T-helper 2 cell (primary cell): ENCODE measurements at places on chromosomes 7 and 10.

DNA sequence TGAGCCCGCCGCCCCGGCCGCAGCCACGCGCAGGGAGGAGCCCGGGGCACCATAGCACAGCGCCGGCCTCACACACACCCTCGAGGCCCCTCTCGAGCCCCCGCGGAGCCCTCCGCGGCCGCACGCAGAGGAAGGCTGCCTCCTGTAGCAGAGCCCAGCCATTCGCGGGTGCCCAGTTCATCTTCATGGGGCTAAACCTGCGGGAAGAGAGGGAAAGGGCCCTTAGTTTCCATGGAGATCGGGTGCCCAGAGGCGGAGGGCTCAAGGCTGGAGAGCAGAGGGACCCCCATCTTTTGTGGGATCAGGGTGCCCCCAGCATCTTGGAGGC lies 2.9 kb upstream of the SYCE1 start:
- no peak for DNase-seq

- no peak for DNase-seq
These were observed 14.7 kb downstream of the TPST1 start for GRCh38 chr7:66219805-66220204.

DNA sequence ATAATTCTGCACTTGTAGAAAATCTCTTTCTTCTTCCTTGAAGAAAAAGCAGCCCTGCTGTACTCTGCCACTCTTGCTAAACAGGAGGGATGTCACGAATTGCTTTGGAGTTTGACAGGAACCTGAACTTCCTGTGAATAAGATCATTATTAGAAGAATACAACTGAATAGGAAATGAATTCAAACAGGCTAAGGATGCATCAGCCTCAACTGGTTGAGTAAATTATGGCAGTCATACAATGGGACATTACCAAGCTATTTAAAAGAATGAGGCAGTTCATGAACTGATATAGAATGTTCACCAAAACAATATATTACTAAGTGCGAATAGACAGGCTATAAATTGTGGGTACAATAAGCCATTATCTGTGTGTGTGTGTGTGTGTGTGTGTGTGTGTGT lies 97.1 kb upstream of the DOCK1 start:
- DNase-seq = no peak

DNA sequence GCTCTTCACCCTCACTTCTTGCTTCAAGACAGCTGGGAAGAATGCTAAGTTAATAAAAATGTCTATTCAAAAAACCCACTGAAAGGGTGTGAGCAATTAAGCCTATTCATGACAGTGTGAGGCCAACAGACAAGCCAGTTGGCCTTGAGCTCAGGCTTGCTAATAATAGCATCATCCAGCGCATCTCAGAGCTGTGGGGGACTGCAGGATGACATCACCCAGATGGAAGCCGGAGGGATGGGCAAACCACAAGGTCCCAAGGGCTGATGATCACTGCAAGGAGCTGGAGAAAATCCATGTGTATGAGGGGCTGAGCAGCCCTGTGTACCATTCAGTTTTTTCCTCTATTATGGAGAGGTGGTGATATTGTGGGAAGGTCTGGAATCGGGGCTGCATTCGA lies 770.4 kb downstream of the TNS3 start:
- DNase-seq = no peak

DNA sequence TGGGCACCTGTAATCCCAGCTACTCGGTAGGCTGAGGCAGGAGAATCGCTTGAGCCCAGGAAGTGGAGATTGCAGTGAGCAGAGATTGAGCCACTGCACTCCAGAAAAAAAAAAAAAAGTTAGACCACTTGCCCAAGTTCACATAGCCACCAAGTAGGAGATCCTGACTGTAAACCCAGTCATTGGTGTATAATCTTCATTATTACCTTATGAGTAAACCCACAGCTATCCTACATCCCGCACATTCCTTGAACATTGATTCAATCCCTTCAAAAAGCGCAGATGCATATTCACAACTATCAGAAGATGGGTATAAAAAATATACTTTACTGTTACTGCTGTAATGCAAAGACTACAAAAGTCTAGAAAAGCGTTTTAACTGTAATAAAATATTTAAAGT lies 512.9 kb downstream of the SUGCT start:
- DNase-seq = no peak

DNA sequence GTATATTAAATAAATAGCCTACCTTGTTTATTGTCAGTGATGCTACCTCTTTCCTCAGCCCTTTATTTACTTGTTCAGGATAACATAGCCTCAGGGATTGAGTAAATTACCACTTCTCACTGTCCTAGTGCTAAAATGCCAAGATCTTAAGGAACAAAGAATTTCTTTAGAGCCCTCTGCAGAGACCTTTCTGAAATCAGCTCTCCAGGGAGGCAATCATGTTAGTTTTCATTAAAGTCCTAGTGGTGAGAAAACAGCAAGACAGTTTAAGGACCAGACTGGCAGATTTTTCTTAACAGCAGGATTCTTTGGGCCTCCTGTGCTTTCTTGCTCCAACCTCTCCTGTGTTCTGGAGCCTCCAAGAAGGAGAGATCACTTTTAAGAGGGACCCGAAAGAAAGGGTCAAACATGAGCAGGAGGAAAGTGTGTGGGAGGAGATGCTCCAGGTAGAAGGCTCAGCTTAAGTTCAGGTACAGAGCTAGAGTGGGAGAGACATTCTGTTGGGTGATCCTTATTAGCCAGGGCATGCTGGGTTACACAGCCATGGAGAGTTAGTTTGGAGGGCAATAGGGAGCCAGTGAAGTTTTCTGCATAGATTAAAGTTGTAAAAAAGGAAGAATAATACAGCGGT lies 1.2 kb upstream of the PLCE1 start:
- DNase-seq = no peak

DNA sequence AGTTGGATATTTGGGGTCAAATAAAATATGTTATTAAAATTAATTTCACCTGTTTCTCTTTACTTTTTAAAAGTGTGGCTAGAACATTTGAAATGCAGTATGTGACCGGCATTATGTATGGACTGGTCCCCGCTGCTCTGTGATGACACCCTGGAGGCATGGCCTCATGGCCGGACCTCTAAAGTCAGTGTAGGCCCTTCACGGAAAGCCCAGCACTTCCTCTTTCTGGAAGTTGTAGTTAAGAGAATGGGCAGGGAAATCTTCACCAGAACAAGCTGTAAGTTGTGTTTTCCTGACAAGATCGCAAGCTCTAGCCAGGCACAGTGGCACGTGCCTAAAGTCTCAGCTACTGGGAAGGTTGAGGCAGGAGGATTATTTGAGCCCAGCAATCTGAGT lies 38.3 kb upstream of the SRGN start:
- no peak for DNase-seq

DNA sequence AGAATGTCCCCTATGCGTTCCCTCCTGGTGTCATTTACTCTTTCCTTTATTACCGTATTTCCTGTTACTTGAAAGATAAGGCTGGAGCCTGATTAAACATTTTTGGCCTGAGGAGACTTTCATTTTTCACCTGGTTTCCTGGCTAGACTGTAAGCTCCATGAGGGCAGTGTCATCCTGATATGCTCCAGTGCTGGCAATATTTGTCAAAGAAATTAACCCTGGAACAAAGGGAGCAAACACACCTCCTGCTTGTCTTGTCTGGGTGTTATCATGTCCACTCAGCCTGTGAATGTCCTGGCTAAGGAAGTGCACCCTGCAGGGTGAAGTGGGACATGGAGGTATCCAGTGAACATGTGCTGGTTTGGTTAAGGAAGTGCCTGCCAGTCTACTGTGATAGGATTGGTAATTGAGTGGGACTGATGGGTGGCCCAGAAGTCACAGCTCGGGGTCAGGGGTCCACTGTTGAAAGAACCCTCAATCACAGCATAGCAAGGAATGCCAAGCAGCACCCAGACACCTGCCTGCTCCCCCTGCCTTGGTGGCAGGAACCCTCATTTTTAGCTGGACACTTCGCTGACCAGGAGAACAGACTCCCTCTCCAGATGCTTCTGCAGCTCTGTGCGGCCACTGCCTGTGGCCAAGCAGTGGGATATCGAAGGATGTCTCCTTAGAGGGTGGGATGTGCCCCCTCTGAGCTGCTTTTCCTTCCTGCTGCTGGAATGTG lies 20.9 kb upstream of the PPIA start:
- no peak for DNase-seq

DNA sequence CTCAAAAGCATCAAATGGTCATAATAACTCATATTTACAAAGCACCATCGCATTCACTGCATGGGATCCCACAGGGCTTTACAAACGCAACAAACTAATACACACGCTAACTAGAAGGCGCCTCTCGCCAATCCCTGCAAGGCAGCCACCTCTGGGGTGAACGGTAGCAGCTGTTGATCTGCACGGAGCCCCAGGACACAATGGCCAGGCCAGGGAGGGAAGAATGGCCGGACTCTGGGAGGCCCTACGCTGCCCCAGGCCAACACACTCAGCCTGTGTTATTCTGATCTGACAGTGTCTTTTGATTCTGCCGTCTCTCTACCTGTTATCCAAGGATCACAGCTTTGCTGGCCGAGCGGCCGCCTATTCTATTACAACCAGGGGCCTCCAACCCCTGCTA lies 41.8 kb downstream of the HABP2 start:
- DNase-seq = no peak

GRCh38 chr7:21624320-21624719 lies 81.5 kb downstream of the DNAH11 start:
- no peak for DNase-seq
